ENCODE measurements at places on chromosomes 13 and 19. TPM values are rescaled to one million over a fixed set of nuclear protein-coding genes. Genes with fewer than 3 reads are reported as not detected.

GRCh38 chr19:10110076-10110971 is 1.2 kb upstream of the P2RY11 start:
- peak; percentile 71 for DNase-seq

DNA sequence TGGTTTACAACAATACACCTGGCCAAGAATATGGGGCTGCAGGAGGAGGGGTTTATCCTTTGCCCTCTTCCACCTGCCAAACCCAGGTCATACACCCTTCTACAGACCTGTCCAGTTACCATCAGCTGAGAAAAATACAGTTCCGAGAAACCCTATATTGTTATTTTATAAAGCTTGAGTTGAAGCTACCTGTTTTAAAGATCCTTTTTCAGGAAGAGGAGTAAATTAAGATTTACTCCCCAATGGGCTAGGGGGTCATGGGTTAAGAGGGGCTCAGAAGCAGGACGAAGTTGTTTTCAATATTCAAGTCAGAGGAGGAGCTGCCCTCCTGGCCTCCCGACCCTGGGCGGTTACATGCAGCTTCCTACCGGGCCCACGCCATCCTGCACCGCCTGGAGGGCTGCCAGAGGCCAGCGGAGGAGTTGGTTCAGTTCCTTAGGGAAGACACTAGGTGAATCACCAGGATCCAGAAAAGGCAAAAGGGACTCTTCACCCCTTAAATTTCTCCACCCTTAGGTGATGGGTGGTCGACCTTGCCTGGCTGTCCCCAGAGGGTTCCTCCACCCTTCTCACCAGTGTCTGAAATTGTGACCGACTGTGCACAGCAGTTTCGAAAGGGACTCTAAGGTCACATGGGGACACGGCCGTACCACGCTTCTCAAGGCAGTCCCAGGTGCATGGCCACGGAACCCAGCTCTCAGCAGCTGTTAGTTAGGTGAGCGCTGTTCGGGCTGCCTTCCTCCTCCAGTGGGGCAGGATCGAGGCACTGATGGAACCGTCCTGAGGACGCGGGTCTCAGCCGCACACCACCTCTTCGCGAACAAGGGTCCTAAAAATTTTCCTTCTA is 1.2 kb downstream of the GJB2 start:
- DNase-seq: no peak

RFPL4A gene
- not detected for total RNA-seq

DNA sequence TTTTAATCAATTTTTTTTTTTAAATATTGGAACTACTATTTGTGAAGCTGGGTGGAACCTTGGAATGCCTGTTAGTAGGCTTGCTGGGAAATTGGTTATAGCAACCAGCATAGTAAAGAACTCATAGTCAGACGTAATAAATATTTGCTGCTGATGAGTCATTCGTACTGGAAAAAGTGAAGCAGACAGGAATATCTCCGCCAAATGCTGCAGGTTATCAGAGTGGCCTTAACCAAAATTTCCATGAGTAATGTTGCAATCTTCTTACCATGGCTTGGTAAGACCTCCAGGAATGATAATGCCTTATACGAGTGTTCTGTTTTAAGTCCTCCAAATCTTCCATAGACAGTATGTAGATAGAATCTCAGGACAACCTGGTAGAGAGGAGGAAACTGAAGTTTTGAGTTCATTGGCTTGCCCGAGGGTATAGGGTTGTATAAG is 34.2 kb downstream of the MBNL2 start:
- no peak for DNase-seq

GRCh38 chr13:73835138-73835721 is 299.0 kb downstream of the KLF12 start:
- no peak for DNase-seq
